ENCODE measurements at places on chromosomes 16 and 17.

DNA sequence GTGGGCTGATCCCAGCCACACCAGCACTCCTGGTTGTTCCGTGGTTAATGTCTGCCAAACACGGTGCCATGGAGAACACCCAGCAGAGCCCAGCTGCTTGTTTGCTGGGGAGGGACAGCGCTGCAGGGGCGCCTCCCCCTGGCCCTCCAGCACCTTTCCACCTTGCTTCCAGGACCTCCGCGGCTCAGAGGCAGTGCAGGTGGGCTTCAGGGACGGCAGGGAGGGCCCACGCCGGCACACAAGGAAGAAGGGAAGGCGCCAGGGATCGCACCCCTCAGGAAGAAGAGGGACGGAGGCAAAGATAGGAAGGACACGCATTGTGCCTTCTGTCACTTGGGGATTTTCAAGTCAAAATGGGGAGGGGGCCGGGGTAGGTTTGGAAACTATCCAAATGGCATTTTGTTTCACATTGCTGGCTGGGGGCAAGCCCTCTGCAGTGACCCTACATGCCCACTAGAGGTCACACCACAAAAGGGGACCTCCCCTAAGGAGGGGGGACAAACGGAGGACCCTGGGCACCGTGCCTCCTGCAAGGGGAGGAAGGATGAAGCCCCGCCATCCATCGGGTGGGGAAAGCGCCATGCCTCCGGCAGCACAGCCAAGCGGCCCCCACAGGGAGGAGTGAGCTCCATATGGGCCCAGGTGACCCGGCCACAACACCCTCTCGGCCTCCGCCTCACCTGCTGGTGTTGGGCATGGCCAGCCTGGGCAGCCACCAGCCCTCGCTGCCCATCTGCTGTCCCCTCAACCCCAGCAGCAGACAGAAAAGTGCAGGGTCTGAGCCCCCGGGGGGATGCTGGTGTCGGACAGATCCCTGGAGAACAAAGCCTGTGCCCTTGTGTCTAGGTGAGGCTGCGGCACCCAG, 7.5 kb upstream of the C16orf95 start:
- no peak overlapping the region for H3K4me3 ChIP-seq
- H3K36me3 ChIP-seq, result peaks cover 6% of the 10 kb centered on the region
- peak; percentile 73 for DNase-seq
- H3K4me1 ChIP-seq, result peaks cover 11% of the 10 kb centered on the region
- no peak overlapping the region for H3K27ac ChIP-seq
- H3K27me3 ChIP-seq, result peaks cover 3% of the 10 kb centered on the region

GRCh38 chr17:41613277-41614082, 913 bp upstream of the KRT16 start:
- no peak overlapping the region for H3K27ac ChIP-seq
- H3K27me3 ChIP-seq, result peaks cover 20% of the 10 kb centered on the region
- no peaks in the 10 kb centered on the region for H3K36me3 ChIP-seq
- peaks cover 31% of the 10 kb centered on the region for H3K4me1 ChIP-seq

- H3K36me3 ChIP-seq, result no peaks in the 10 kb centered on the region
- no peak overlapping the region for H3K4me3 ChIP-seq
- H3K27ac ChIP-seq, result no peak overlapping the region
Measured at GRCh38 chr16:82368041-82368440, 198.0 kb upstream of the MPHOSPH6 start.

DNA sequence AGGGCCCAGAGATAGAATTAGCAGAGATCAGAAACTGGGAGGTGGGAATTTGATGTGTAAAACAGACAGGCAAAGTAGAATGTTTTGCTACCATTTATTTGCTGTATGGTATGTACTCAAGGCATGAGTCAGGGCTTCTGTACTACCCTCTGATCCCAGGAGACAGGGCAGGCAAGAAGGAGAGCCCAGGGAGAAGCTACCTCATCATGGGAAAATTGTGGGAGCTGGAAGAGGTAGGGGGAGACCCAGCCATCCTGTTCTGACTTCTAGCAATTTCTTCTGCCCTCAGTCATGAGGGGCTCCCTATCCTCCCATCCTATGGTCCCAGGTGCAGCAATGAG, 1.7 kb upstream of the PIGS start:
- no peak overlapping the region for H3K27ac ChIP-seq
- H3K4me3 ChIP-seq, result no peak overlapping the region
- peaks cover 45% of the 10 kb centered on the region for H3K36me3 ChIP-seq
- H3K4me1 ChIP-seq, result peaks cover 40% of the 10 kb centered on the region
- peaks cover 12% of the 10 kb centered on the region for H3K27me3 ChIP-seq
- DNase-seq, result no peak

DNA sequence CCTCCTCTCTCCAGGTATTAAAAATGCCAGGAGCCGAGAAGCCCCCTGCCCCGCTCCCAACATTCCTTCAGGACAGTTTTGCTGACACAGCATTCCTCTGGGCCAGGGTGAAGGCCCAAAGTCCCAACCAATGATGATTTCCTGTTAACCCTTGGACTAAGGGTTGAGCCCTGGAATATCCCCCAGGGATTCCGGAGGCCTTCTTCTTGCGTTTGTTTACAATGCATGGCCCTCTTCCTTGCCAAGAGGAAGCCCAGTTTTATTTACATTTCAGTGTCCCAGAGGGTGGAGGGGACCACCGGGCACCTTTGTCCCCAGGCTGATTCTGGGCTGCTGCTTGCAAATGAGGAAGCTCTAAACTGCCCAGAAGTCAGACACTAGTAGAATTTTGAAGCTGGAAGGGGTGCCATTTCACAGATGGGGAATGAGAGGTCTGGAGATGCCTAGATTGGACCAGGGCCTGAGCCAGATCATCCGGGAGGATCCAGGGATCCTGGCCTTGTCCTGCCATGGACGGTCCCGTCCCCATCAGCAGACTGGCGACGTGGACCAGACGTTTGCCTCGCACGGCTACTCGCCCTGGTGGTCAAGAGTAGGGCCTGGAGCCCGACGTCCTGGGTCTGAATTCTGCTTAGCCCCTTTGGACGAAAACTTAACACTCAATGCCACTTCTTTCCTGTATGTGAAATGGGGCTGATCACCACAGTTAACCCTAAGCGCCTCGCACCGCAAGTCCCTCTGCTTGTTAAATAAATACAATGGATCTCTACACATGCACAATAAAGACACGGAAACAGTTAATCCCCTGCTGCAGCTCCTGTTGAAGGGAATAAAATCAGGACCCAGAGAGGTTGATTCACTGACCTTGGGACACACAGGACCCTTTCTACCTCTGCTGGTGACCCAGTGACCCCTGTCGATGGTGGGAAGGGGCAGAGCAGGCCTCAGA, 55.6 kb upstream of the CIBAR2 start:
- H3K27ac ChIP-seq, result peak overlapping the region; percentile 66
- peak overlapping the region; percentile 66 for H3K4me3 ChIP-seq
- peaks cover 44% of the 10 kb centered on the region for H3K27me3 ChIP-seq
- no peaks in the 10 kb centered on the region for H3K36me3 ChIP-seq
- no peak for DNase-seq
- peaks cover 72% of the 10 kb centered on the region for H3K4me1 ChIP-seq

DNA sequence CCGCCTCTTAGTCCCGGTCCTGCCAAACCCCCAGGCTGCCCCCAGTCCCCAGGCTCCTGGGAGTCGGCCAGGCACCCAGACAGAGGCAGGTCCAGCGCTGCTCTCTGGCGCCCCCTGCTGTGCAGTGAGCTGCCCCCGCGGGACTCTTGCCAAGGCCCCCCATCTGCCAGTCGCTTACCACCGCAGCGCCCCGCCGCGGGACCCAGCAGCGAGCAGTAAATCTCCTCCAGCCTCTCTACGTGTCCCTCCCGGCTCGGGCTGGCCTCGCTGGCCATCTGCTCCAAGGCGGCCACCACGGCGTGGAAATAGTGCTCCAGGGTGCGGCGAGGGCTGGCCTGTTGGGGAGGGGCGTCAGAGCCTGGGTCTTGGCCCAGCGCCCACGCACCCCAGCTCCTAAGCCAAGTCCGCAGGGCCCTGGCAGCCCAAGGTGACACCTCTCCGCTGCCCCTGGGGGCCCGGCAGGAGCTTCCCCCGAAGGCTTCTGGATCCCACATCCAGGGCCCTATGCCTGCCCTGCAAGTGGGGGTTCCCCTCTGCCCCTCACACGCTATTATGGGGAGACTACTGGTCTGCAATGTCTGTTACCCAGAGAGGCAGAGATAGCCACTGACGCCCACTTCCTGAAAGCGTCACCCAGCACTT, 33.7 kb upstream of the MFSD6L start:
- no peak overlapping the region for H3K27ac ChIP-seq
- H3K27me3 ChIP-seq, result peaks cover 16% of the 10 kb centered on the region
- no peaks in the 10 kb centered on the region for H3K36me3 ChIP-seq
- H3K4me1 ChIP-seq, result peaks cover 19% of the 10 kb centered on the region

- H3K4me3 ChIP-seq, result no peak overlapping the region
- H3K27me3 ChIP-seq, result no peaks in the 10 kb centered on the region
- no peak for DNase-seq
- peaks cover 34% of the 10 kb centered on the region for H3K4me1 ChIP-seq
- H3K36me3 ChIP-seq, result peaks cover 9% of the 10 kb centered on the region
Measured at GRCh38 chr17:72273289-72274056, 152.7 kb downstream of the SOX9 start.

- DNase-seq, result no peak
- H3K27ac ChIP-seq, result no peak overlapping the region
- H3K36me3 ChIP-seq, result peaks cover 22% of the 10 kb centered on the region
Measured at GRCh38 chr17:9472541-9472940, 103.1 kb downstream of the STX8 start.

- no peak for DNase-seq
- H3K27ac ChIP-seq, result peak overlapping the region; percentile 87
- H3K36me3 ChIP-seq, result peaks cover 9% of the 10 kb centered on the region
Measured at GRCh38 chr17:28398280-28398981, 7.6 kb downstream of the SLC46A1 start.

GRCh38 chr16:58038219-58038641, 12.7 kb downstream of the MMP15 start:
- H3K36me3 ChIP-seq, result peaks cover 13% of the 10 kb centered on the region
- peaks cover 6% of the 10 kb centered on the region for H3K27me3 ChIP-seq
- DNase-seq, result no peak

DNA sequence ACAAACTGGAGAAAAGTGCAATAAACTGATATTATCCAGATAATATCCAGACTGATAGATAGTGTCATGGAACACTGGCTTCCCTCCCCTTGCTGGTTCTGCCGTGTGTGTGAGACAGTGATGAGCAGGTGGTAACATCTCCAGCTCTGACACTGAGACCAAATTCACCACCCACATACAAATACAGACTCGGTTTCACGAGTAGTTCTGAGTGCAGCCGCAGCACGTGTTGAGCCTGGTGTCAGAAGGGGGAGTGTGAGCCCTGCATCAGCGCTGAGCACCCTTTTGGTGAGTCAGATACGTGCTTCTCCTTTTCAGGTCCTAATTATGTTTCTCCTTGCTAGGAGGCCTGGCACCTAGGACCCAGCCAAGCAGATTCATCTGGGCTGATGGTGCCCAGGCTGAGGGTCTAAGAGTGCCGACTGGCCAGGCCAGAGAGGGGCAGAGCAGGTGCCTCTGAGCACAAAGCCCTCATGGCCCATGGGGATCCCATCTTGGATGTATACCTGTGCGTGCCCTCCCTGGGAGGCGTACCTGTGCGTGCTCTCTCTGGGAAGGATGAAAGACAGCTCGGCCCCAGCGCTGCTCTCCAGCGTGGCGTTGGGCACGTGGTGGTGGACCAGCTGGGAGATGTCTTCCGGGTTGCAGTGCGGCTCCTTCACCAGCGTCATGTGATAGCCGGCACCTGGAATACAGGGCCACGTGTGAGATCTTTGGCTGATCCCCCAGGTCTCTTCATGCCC, 27.3 kb upstream of the RNPS1 start:
- no peak for DNase-seq
- H3K4me3 ChIP-seq, result no peak overlapping the region
- no peaks in the 10 kb centered on the region for H3K36me3 ChIP-seq

- no peak overlapping the region for H3K27ac ChIP-seq
- H3K36me3 ChIP-seq, result no peaks in the 10 kb centered on the region
- DNase-seq, result peak; percentile 87
- H3K4me1 ChIP-seq, result peaks cover 52% of the 10 kb centered on the region
Measured at GRCh38 chr17:45131616-45132319, 547 bp downstream of the PLCD3 start.

- peaks cover 11% of the 10 kb centered on the region for H3K27me3 ChIP-seq
- peaks cover 7% of the 10 kb centered on the region for H3K4me1 ChIP-seq
- H3K4me3 ChIP-seq, result no peak overlapping the region
- no peak for DNase-seq
- H3K27ac ChIP-seq, result no peak overlapping the region
- no peaks in the 10 kb centered on the region for H3K36me3 ChIP-seq
Measured at GRCh38 chr17:77651988-77652387, 306.5 kb upstream of the TNRC6C start.

GRCh38 chr17:51528111-51528510, 267.8 kb downstream of the UTP18 start:
- H3K36me3 ChIP-seq, result no peaks in the 10 kb centered on the region
- H3K4me3 ChIP-seq, result no peak overlapping the region
- H3K27me3 ChIP-seq, result peaks cover 26% of the 10 kb centered on the region
- no peak overlapping the region for H3K27ac ChIP-seq
- no peaks in the 10 kb centered on the region for H3K4me1 ChIP-seq

GRCh38 chr17:40068129-40068581, 5.4 kb downstream of the THRA start:
- H3K4me1 ChIP-seq, result peaks cover 83% of the 10 kb centered on the region
- DNase-seq, result no peak
- H3K4me3 ChIP-seq, result no peak overlapping the region
- no peaks in the 10 kb centered on the region for H3K36me3 ChIP-seq

DNA sequence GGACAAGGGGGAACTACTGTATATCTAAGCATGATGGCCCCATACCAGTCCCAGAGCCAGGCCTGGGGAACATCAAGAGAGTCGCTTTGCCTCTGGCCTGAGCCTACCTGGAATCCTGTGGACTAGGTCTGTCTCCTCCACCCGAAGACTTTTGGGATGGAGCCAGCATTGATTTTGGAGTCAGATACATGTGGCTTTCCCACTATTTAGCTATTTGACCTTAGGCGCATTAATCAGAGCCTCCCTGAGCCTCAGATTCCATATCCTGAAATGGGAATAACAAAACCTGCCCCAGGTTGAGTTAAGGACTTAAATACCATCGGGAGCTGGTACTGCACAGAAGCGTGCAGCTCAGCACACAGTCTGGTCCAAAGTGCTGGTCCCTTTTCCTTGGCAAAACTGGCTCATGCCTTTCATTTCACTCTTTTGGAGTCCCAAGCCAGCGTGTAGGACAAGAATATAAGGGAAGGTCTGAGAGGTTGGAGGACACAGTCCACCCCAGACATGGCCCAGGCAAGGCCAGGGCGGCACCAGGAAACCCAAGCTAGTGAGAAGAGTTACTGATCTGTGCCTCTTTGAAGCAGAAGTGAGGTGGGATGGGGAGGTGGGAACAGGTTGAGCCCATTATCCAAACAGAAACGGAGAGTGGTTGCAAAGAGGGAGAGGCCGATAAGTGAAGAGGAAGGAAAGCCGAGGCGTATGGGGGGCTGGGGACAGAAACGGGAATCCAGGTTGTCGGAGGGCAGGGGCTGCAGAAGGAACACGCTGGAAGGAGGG, 986 bp downstream of the FA2H start:
- peaks cover 79% of the 10 kb centered on the region for H3K27me3 ChIP-seq
- peak overlapping the region; percentile 79 for H3K4me3 ChIP-seq
- no peak for DNase-seq
- H3K27ac ChIP-seq, result no peak overlapping the region

GRCh38 chr17:48905987-48906515, 2.2 kb upstream of the UBE2Z start:
- H3K27ac ChIP-seq, result peak overlapping the region; percentile 42
- H3K4me3 ChIP-seq, result peak overlapping the region; percentile 28
- H3K4me1 ChIP-seq, result peaks cover 35% of the 10 kb centered on the region
- no peaks in the 10 kb centered on the region for H3K27me3 ChIP-seq

Data from nephron progenitor cell (in vitro differentiated cells).